Stimulated activated CD8-positive, alpha-beta memory T cell treated with anti-CD3 and anti-CD28 coated beads, Interleukin-2, amount 100 ng/mL, for 1 hour (primary cell): ENCODE measurements at places on chromosomes 7 and 10.

DNA sequence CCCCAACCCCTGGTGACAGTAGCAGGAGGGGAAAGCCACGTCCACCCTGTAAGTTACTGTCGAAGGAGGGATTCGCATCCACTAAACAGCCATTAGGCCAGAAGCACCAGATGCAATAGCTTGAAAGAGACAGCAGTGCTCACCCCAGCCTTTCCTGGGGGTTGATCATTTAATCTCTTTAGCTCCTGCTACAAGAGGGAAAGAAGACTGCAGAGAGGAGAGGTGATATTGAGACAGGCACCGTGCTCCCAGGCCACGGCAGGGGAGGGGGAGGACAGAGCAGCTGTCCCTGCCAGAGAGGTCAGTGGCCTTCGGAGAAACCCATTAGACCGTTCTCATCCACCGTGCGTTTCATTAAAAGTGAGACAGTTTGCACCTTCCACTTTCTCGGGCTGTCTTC is 148.3 kb downstream of the CDH23 start:
- no peak for DNase-seq

DNA sequence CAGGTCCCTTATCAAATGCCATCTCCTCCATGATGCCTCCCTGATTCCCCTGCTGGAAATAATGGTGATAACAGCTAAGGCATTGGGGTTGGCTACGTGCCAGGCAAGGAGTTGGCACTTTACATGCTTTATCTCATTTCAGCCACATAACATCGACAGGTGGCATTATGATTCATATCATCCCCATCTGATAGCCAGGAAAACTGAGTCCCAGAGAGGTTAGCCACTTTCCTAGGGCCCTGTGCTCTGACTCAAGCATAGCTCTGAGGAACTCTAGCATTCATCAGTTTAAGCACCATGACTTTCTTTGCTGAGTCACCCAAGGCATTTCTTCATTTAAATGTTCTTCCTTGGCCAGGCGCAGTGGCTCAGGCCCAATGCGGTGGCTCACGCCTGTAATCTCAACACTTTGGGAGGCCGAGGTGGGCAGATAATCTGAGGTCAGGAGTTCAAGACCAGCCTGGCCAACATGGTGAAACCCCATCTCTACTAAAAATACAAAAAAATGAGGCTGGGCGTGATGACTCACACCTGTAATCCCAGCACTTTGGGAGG is 6.6 kb downstream of the LEP start:
- DNase-seq = no peak

- no peak for DNase-seq
Measured at GRCh38 chr7:41763626-41764025, 60.7 kb upstream of the INHBA start.

- no peak for DNase-seq
Measured at GRCh38 chr7:41576166-41576565, 126.7 kb downstream of the INHBA start.

- no peak for DNase-seq
Measured at GRCh38 chr10:1782841-1783240, 45.5 kb upstream of the ADARB2 start.

DNA sequence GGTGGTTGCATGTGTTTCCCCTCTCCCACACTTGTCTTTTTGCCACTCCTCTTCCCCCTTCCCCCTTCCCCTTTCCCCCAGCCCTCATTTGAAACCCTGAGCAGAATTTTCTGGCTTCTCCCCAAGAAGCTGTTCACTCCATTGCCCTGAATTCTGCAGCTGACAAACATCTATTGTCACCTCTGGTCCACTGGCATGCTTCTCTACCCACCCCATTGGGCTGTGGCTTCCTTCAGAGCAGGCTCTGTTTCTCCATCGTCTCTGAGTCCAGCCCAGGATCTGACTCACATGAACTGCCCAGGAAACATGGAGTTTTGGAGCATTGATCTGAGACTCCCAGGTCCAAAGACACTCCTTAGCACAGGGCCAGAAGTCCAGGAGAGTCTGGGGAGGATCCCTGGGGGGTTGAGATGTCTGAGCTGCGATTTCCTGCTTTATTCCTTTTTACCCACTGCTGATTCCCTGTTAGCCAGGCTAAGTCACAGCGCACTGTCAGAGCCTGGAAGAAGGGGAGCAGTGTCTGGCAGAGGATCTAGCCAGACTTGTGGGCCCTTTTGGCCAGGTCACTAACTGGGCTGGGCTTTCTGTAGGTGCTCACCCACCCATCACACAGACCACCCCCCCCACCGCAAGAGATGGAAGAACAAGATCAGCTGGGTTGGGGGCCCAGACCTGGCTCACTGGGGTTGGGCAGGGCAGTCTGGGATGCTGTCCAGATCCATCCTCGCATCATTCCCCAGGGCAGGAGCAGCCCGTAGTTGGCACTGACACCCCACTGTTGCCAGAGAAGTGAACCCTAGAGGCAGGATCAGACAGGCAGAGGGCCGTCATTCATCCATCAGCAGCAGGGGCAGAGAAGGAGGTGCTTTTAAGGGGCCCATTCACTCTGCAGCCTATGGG is 3.5 kb downstream of the CHAT start:
- DNase-seq = no peak

DNA sequence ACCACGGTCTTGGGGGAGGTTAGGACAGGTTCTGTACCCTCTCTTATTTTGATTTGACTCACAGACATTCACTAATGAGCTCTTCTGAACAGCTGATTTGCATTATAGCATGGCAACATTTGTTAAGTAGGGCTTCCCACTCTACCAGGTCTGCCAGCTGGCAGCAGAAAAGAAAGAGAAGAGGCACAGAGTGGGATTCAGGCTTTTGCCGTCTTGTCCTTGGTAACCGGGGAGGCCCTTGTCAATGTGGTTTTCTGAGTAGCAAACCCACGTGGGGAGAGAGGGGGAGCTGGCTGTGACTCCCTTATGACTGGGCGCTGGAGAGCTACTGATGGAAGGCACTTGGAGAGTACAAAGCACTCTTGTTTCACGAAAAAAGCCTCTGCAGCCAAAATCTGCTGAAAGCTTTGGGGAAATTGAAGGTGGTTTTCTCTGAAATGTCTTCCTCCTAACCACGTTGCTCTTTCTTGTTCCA is 355.3 kb upstream of the GALNT17 start:
- DNase-seq = no peak

GRCh38 chr7:86280150-86280549 is 363.6 kb upstream of the GRM3 start:
- no peak for DNase-seq

- DNase-seq = no peak
Measured at GRCh38 chr7:105426606-105427146, 38.0 kb upstream of the SRPK2 start.

- DNase-seq = no peak
Measured at GRCh38 chr7:39417642-39418041, 148.6 kb upstream of the YAE1 start.

GRCh38 chr10:65719790-65720189 is 1206.0 kb upstream of the LRRTM3 start:
- no peak for DNase-seq
